ENCODE measurements at places on chromosomes 4 and X. TPM values are rescaled to one million over a fixed set of nuclear protein-coding genes. Genes with fewer than 3 reads are reported as not detected.

The HPSE gene
- total RNA-seq, result 0.49 TPM

The SCML2 gene
- 9.1 TPM for total RNA-seq

The GABRE gene
- 1.2 TPM for total RNA-seq

The MFAP3L gene
- 10.8 TPM for total RNA-seq

The KLHL15 gene
- 25.6 TPM for total RNA-seq

The ZCCHC13 gene
- not detected for total RNA-seq

The UGT2B17 gene
- total RNA-seq, result not detected

The OTC gene
- under 0.01 TPM for total RNA-seq

The ATP6AP2 gene
- 101 TPM for total RNA-seq

The TMEM150C gene
- 66.9 TPM for total RNA-seq

The BEX1 gene
- 99.8 TPM for total RNA-seq

The GDPD2 gene
- 3.9 TPM for total RNA-seq

The ZFYVE28 gene
- 5.7 TPM for total RNA-seq

The MAP3K15 gene
- total RNA-seq, result 0.74 TPM

The NDP gene
- total RNA-seq, result 24.3 TPM

The GAB3 gene
- 0.74 TPM for total RNA-seq

The GTPBP6 gene
- total RNA-seq, result 11.1 TPM

The ERCC6L gene
- 0.74 TPM for total RNA-seq

The GLRB gene
- 25.6 TPM for total RNA-seq

The DCAF8L1 gene
- total RNA-seq, result not detected

The NLRP2B gene
- total RNA-seq, result 0.25 TPM

The CHRDL1 gene
- 38.6 TPM for total RNA-seq

The KCTD8 gene
- total RNA-seq, result 2.5 TPM

The RAB33A gene
- 24.1 TPM for total RNA-seq

The GYPE gene
- total RNA-seq, result 0.25 TPM

All from temporal lobe (tissue), 4 donors.